ENCODE measurements at places on chromosomes 5 and 9.

GRCh38 chr5:116795189-116795588 lies 220.6 kb upstream of the SEMA6A start:
- no peak for DNase-seq

- DNase-seq = no peak
These were observed 76.4 kb downstream of the NDFIP1 start for GRCh38 chr5:142184988-142185387.

GRCh38 chr9:104795082-104795481 lies 31.2 kb downstream of the NIPSNAP3B start:
- DNase-seq = no peak

DNA sequence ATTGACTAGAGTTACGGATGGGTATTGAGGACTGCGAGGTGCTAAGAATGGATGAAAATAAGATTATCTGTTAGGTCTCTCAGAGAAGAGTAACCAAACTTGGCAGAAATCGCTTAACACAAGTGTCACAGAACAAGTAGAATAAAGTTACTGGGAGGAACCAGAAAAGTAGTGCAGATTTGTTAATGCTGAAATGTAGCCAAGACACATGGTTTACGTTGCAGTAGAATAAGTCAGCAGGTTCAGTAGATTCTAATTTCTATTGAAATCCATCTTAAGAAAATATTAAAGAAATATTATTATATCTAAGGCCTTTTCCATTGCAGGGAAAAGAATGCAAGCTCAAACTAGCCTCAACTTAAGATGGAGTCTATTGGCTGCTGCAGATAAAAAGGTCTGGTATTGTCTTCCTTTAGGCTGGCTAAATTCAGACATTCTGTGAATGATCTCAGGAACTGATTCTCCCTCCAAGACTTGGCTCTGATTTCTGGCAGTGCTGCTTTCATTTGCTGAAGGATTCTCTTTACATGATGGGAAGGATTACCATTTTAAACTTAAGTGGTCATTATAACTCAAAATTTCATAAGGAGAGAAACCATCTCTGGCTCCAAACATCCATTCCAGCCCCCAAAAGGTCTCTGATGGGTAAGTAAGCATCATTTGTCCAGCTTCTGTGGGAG lies 314.9 kb downstream of the MARCHF11 start:
- DNase-seq = no peak

GRCh38 chr5:172115541-172115982 lies 72.5 kb downstream of the STK10 start:
- DNase-seq = no peak
